ENCODE measurements at places on chromosomes 11 and 22.

DNA sequence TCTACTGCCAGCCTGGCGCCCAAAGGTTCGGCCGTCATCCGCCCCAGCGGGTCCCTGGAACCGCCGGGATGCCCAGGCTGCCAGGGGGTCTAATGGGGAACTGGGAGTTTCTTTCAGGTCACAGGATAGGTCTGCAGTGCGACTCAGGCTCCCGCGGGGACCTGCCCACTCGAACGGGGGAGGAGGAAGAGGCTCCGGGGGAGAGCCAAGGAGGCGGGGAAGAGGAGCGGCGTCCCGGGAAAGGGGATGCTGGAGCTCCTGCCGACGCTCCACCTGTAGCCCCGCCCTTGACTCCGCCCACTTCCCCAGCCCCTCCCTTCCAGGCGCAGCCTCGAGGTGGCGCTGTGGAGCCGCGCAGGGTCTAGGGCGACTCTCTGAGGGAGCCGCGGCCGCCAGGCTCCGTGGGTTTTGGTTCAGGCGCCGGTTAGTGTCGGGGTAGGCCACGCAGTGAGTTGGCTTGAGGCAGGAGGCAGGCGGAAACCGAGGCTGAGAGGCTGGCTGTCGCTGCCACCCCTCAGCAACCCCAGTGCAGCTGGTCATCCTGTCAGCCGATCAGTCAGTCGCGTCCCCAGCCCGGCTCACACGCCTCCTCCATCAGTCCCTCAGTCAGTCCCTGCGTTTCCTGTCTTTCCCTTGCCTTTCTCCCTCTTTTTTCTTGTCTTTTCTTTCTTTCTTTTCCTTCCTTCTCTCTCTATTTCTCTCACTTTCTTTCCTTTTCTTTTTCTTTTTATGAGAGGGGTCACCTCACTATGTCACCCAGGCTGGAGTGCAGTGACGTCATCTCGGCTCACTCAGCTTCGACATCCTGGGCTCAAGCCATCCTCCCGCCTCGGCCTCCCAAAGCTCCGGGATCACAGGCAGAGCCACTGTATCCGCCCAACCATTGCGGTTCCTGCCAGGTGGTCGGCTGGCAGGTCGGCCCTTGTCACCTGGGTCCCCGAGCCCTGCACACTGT, 26.4 kb downstream of the YWHAH start:
- DNase-seq = peak; percentile 52

DNA sequence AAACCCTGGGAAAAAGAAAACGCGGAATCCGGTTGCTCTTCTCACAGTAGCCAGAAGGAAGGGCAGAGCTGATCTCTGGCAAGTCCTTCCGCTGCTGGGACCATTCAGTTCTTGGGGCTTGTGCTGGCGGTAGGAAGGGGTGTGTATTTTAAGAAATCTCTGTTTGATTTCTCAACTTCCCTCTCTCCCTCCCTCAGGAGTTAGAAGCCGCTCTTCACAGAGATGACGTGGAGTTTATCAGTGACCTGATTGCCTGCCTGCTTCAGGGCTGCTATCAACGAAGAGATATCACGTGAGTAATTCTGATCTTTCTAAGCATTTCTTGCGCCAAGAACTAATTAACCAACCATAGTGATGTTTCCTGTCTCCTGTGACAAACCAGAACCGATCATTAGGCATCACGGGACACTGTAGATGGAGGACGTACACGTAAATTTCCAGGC, 85.9 kb upstream of the SLC25A18 start:
- DNase-seq = no peak

DNA sequence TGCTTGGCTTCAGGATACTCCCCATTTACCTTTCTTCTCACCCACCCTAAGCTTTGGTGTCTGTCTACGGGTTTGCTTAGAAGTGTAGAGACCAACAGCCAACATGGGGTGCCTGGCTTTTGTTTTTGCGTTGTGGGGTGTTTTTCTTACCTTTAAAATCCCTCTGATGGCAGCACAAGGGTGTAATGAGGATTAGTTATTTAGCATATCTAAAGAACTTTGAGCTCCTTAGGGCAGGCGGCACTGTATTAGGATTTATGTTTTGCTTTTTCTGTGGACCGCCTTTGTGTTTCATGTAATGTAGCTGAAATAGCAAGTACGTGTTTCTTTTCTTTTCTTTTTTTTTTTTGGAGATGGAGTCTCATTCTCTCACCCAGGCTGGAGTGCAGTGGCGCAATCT, 8.9 kb downstream of the AP2A2 start:
- no peak for DNase-seq

- DNase-seq = no peak
Observed at GRCh38 chr11:128732471-128733277, 38.8 kb downstream of the FLI1 start.

- DNase-seq = no peak
Observed at GRCh38 chr11:10605941-10606381, 37.5 kb upstream of the LYVE1 start.

DNA sequence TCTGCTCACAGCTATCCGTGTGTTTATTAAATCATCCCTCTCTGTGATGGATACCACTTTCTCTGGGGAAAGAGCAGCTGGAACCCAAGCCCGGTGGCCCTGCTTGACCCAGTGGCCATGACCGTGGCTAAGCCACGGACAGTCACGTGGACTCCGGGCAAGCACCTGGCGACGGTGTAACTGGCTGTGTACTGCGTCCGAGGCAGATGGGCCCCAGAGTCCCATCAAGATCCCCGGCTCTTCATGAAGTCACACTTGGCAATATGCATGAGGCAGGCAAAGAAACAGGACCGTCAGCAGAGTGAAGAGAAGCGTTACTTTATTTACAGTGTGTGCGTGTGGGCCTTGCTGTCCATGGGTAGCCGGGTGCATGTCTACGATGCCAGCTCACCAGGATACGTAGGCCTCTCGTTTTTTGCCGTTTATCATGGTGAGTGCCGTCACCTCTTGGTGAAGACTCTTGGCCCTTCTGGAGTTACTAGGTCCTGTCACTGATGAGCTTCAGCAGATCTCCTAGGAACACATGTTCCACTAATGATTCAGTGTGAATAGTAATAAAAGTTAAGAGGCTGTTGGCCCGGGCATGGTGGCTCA, 366.3 kb downstream of the TBC1D22A start:
- DNase-seq = no peak

DNA sequence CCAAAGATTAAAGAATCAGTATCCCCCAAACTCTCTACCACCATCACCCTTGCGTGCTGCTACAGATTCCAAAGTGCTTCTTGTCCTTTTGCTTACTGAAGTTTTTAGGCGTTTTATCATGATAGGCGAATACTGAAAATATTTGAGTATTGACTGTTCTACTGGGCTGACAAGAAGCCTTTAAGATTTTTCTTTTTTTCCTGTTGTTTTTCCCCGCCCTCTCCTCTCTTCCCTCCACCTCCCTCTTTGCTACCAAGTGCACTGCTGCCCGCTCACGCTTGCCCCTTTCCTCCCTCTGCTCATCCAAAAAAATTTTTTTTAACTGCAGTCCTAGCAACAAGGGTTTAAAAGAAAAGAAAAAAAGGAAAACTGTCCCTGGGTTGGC, 679 bp downstream of the SPCS2 start:
- DNase-seq = no peak

DNA sequence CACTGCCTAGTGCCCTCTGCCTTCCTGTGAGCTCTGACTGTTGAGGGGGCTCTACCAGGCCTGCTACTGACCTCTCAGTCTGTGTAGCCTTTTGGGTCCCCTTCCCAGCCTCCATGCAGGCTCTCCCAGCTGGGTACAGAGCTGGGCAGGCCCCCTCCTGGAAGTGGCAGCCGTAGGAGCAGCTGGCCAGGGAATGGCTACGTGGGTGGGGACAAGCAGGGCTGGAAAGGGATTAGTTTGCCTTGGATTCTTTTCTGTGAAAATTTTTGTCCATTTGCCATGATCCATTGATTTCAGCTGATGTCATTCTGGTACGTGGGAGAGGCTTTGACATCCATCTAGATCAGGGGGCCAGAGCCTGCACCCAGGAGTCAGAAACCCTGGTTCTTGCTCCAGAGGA, 23.9 kb upstream of the NECTIN1 start:
- no peak for DNase-seq

DNA sequence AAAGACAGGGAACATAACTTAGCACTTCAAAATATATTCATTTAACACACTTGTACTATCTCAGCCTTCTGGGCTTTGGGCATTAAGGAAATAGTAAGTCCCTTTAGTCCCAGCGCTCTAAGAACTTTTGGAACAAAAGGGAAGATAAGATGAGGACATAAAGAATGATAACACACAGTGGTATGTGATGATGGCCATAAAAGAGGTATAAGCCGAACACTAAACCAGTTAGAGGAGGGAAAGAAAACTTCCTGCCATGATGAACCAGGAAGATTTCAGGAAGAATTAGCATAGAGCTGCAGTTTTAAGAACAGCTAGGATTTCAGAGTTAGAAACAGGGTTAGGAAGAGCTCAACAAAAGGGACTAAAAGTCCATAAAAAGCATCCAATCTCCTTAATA, 11.8 kb downstream of the SYTL2 start:
- no peak for DNase-seq

DNA sequence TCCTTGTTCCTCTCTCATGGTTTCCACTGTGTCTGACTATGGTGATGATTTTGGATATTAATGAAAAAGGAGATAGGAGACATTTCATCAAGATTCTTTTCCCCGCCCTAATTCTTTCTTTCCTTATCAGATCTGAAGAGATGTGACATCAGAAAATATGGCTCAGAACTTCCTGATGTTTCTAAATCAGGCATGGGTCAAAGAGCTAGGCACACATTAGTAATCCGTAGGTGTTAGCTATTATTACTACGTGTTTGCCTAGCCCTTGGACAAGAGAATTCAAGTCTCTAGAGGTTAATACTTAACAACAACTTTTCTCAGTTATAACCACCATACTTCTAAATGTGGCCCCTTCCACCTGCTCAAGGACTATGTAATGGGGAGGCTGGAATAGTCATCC, 5.8 kb downstream of the JOSD1 start:
- no peak for DNase-seq

DNA sequence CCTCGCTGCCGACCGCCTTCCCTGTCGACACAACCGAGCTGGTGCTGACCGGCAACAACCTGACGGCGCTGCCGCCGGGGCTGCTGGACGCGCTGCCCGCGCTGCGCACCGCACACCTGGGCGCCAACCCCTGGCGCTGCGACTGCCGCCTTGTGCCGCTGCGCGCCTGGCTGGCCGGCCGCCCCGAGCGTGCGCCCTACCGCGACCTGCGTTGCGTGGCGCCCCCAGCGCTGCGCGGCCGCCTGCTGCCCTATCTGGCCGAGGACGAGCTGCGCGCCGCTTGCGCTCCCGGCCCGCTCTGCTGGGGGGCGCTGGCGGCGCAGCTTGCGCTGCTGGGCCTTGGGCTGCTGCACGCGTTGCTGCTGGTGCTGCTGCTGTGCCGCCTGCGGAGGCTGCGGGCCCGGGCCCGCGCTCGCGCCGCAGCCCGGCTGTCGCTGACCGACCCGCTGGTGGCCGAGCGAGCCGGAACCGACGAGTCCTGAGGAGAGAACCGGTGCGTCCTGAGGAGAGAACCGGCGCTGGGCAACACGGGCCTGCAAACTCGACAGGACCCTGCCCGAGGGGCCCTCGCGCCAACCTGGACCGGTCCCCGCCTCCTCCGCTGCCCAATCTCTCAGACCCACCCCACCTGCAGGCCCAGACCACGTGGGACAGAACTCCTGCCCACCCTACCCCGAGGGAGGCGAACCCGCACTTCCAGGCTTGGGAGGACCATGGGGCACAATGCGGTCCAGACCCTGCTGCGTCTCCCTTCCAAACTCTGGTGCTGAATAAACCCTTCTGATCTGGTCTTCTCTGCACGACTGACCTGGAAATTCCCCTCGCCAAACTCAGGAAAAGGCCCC, 866 bp downstream of the GP1BB start:
- no peak for DNase-seq

- no peak for DNase-seq
Observed at GRCh38 chr11:17951685-17952388, 61.0 kb downstream of the SERGEF start.

GRCh38 chr22:31119026-31119717, 3.6 kb upstream of the INPP5J start:
- no peak for DNase-seq

DNA sequence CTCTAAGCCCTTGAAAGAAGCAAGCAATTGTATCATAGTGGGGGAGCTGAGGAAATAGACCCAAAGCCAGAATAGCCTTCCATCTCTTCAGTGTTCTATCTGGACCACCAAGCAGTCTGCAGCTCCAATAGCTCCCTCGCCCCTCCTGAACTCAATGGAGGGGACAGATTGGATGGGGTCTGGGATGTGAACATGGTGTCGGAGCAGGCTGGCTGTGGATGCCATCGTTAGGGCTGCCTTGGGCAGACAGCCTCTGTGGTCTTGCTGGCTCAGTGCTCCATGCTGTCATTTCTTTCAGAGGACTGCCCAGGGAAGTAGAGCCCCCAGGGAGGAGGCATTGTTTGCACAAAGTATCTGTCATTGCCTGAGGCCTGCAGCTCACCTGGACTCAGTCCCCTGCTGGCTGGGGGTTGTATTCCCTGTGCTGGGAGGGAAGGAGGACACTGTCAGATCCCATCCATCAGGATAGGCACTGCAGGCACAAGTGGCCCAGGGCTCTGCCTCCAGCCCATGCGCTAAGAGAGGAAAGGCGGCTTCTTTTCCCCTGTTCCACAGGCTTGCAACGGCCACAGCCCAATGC, 537.7 kb downstream of the BUD13 start:
- no peak for DNase-seq

GRCh38 chr11:122048401-122048800, 67.6 kb downstream of the BLID start:
- DNase-seq = no peak

GRCh38 chr11:27512238-27512637, 5.7 kb upstream of the LIN7C start:
- DNase-seq = no peak

GRCh38 chr11:36657610-36658267, 59.7 kb upstream of the RAG2 start:
- DNase-seq = no peak

GRCh38 chr22:19503869-19504268, 20.3 kb downstream of the CLDN5 start:
- no peak for DNase-seq

DNA sequence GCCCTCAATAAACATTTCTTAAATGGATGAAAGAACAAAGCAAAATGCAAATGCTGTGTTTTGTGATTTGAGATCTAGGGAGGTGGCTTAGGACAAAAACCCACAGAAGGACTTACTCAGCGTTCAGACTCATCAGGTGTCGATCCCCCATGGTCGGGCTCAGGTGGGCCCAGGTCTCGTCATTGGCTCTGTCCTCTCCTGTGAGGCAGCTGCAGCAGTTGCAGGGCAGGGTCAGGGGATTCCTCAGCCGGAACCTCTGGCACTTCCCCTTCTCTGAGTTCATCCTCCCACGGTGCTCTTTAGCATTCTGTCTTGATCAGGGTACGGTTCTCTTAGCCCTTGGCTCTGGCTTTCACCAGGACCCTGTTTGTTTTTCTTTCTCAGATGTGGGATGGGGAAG, 14.0 kb upstream of the ACR start:
- no peak for DNase-seq

DNA sequence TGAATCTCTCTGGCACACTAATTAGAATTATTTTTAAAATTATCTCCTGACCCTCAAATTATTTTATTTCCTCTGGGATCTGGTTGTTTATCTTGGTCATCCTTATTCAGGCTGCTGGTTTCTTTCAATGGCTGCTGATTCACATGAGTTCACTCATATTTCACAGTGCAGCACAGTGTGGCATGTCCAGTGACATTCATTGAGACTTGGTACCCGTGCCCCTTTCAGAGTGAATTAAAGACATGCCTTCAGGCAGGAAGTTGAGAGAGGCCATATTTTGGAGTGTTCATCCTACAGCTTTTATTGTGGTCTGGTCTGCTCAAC, 13.5 kb downstream of the DCPS start:
- DNase-seq = no peak

All from hypothalamus (tissue), 51 donors.